ENCODE measurements at places on chromosomes 6 and 20.

DNA sequence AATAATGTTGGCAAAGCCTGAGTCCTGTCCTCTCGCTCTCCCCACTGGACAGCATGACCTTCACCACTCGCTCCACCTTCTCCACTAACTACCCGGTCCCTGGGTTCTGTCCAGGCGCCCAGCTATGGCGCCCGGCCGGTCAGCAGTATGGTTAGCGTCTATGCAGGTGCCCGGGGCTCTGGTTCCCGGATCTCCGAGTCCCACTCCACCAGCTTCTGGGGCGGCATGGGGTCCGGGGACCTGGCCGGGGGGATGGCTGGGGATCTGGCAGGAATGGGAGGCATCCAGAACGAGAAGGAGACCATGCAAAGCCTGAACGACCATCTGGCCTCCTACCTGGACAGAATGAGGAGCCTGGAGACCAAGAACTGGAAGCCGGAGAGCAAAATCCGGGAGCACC lies 20.5 kb downstream of the RNF114 start:
- DNase-seq, result no peak

- DNase-seq, result no peak
Measured at GRCh38 chr20:21202259-21202658, 76.4 kb downstream of the KIZ start.

DNA sequence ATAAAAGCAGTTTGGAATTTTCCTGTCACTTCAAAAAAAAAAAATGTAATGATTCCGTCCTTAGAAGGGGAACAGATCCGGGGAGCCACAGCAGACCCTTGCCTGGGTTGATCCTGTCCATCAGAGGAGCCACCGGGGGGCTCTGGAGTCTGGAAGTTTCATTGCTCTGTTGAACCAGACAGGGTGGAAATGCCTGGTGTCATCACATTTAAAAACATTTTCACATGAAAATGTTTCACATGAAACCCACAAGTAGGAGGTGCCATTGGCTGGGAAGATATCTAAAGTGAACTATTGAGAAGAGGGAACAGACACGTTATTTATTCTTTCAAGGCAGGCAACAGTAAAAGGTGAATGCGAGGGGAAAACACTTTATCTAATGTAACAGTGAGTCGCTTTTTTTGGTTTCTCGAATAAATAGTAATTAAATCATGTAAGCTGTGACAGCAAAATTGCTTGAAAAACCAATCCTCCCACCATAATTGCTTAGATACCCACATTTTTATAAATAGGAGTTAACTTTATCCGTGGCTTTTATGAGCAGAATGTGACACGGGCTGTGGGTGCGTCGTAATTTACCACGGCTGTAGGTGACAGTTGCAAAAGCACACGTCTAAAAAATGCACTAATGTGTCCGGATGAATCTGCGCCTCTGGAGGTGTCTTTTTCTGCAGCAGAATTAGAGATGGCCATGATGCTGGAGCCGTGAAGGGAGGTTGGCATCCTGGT lies 323.4 kb downstream of the TAF4 start:
- DNase-seq, result no peak

DNA sequence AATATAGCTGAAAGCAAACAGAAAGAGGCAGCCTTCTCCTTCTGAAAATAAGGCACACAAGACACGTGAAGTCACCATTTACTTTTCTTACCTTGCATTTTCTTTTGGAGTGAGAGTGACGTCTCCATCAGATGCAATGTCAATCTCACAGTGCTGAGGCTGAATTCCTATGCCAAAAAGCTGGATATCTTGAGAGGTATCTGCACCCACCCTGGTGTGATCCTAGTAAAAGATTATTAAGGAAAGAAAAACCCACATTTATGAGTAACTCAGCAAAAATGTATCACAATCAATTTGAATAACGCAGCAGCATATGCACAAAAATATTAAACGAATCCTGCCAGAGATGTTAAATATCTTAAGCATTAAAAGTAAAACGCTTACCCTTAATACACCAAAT lies 121.4 kb upstream of the NUP153 start:
- no peak for DNase-seq

DNA sequence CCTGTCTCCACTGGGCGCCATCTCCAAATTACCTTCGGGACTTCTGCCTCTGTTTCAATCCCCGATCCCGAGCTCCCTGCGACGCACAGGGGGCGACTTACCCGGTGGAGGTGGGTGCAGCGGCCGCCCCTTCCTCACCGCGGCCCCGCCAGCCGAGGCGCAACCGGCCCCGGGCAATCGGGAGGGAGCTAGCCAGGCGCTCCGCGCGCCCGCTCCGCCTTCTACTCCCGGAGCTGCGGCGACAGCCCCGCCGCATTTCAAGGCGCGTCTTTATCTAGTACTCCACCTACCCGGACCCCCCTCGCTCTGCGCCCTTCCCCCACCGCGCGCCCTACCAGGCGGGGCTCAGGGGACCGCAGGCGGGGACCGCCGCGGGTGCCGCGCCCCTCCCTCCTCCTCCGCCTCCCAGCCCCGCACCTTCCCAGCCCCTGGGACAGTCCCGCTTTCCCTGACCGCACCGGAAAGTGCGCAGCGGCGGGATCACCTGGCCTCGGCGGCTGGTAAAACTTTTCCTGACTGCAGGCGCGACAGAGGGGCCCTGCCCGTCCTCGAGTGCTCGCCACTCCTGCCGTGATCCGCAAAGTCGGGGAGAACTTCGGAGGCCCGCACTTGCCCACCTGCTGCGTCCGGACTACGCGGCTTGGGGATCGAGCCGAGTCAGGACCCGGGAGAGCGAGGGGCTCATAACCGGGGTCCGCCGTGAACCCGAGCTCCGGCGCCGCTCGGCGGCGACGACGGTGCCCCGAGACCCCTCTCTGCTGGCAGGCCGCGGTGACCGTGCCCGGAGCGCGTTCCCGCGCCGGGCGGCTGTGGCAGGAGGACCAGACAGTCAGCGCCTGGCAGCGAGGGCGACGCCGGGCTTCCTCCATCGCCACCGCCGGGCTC lies 8.0 kb upstream of the NKX2-2 start:
- no peak for DNase-seq

GRCh38 chr6:30726506-30727413 lies 6.6 kb downstream of the TUBB start:
- no peak for DNase-seq

GRCh38 chr6:79305020-79305419 lies 70.5 kb upstream of the HMGN3 start:
- DNase-seq, result no peak

DNA sequence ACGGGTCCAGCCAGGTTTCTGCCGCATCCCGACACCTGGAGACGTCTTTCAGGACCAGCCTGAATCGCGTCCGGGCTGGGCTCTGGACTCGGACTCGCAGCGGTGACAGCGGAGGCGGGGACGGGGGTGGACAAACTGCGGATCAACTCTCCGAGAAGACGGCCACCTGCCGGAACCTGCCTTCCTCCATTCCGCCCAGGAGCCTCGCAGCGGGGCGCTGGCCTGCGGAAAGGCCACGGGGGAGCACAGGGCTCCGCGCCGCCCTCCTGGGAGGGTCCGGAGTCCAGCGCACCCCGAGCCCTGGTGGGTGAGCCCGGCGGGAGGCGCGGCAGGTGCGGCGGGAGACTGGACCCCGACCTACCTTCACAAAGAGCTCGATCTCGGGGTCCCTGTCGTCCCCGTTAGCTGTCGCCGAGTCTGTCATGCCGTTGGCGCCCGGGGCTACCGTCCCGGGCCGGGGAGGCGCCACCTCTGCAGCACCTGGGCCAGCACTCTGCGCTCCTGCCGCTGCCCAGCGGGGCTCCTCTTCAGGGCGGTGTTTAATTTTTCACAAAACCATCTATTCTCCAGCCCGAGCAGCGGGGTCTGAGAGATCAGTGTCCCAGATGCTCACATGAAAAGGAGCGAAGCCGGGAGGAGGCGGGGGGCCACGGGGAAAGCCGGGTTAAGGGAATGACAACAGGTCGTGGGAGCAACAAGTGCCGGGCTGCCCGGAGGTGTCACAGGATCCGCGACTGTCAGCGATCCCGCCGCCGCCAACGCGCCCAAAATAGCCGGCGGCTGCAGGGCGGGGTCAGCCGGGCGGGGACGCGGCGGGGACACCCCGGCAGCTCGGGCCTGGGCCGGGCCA lies at the start of gene CLIC5:
CLIC5 (minus strand) TSS at position 742 of the 850 bp plus-strand sequence; CDS start at position 424, 318 bp downstream.
- DNase-seq, result peak; percentile 31

GRCh38 chr6:73017476-73017875 lies 207.8 kb downstream of the KHDC1L start:
- DNase-seq, result no peak

DNA sequence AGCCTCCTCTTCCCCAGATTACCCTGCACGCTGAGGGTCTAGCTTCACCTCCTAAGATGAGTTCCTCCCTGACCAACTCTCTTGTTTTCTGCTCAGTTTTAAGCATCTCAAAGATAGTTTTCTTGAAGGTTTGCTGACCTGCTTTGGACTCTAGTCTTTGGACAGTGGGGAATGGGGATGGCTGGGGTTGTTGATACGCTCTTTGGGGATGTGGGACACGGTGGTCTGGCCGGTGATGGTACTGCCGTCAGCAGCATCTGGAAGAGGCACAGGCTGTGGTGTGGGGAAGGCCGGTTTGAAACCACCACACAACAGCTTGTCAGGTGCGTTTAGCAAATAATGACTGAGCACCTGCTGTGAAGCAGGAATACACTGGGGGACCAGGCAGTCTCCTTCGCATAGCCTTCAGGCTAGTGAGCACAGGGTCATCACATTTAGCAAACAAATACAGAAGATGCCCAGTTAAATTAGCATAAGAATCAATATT lies 94.1 kb downstream of the TMEM242 start:
- DNase-seq, result no peak

DNA sequence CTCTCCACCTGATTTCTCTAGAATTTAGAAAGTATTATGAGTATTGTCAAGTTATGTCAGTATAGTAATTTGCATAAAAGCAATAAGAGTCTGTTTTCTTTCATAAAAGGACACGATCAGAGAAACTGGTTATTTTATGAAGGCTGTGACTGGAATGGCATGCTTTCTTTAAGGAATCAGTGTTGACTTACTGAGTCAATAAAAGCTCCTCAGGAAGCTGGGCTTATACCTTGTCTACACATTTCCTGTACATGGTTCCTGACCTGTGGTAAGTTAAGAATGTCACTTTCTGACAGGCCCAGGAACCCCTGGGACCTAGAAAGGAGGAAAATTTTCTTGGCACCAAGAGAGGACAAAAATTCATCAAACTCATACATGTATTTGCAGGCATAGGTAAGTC lies 1224.0 kb upstream of the ADGRB3 start:
- DNase-seq, result no peak

DNA sequence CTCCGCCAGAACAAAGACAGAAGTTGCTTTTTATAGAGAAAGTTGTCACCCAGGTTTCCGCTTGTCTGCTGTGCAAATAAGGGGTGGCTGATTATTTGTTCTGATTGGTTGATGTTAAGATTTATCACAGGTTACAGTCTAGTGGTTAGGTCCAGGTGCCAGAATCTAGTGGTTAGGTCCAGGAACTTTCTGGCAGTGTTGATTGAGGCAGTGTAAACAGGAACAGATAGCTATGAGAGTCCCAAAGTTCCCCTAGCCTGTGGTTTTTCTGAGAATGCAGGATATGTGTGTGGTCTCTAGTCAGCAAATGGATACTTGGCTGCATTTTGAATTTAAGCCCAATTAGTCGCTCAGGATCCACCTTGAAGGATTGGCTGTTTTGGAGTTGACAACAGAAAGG lies 148.0 kb downstream of the TMEM200A start:
- no peak for DNase-seq

DNA sequence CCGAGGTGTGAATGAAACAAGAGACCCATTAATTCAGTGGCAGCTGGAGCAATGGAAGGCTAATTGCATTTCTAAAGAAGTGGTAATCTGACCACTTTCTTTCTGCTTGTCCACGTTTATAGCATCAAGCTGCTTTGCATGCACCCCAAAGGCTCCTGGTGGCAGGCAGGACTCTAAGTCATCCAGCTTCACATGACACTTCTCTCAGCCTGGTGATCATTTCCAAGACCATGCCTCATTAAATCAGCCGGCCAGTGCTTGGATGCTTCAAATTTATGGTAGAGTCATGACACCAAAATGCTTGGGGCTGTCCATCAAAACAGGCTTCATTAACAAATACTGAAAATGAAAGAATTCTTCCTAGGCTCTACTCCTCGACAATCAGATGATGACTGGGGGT lies 614.9 kb downstream of the DOK5 start:
- DNase-seq, result no peak

DNA sequence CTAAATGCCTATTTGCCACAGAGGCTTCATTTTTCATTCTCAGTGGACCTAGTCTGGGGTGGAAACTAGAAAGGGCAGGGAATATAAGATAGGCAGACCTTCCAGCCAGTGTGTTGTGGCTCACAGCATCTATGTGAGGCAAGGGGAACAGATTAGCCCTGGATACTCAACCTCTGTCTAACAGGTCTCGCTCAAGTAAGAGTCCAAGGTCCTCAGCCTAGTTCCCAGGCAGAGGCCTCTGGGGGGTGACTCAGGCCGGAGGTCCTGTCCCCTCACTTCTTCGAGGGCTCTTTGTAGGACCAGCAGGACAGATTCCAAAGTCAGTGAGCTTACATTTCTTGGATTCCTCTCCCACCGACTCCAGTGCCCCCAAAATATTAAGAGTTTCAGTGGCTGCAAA lies 106.6 kb downstream of the ZMYND8 start:
- DNase-seq, result no peak

DNA sequence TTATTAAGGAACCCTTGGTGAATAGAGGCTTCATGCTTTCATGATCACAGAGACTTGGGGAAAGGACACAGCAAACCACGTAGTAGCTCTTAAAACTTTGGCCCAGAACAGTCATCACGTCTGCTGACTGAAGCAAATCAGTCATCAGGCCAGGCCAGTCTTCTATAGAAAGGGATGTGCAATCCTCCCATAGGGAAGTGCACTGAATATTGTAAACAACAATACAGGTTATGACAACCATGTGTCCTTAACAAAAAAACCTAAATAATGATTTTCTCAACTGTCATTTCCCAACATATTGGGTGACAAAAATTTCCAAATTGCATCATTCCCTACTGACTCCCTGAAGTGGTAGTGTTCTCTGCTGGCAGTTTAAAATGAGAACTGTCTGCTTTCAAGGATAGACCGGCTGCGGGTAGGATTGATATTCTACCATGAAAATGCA lies 388.2 kb upstream of the CITED2 start:
- no peak for DNase-seq

GRCh38 chr6:136181512-136181833 lies 68.6 kb downstream of the MTFR2 start:
- DNase-seq, result no peak

DNA sequence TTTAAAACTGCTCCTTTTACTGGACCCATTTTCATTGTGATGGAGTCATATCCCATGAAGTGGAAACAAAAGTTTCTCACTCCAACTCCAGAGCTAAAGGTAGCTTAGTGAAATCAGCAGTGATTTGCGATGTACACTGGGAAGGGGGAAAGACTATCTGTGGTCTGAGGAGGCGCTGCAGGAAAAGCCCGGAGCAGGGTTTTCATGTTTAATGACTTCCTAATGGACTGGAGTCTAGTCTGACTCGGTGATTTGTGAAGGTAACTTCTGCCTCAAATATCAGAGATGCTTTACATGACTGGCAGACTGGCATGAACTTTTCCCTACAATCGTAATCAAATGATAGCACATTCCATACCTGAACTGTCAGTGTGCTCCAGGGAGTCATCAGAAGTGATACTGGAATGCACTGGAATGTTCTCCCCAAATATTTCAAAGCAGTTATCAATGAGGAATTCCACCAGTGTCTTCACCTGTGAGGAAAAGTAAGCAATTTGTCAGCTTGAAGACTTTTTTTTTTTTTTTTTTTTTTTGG lies 7.0 kb downstream of the TAGAP start:
- DNase-seq, result no peak
